ENCODE measurements at places on chromosomes 1 and 21.

GRCh38 chr1:31795801-31796621, 19.8 kb downstream of the SPOCD1 start:
- DNase-seq: no peak

DNA sequence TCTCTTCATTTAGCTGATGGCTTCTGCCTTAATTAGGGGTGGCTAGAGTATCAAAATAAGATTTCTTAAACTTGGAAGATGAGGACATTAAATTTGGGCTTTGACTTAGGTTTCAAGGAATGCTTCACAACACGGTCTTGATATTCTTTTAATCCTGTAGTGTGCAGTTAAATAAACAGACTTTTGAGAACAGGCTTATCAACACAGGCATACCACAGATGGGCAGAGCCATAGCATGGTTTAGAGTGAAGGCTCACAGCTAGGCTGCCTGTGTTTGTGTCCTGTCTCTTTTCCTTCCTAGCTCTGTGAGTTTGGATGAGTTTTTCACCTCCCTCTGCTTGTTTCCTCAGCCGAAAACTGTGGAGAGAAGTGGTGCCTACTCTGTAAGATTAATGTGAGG, 102.3 kb upstream of the IPO9 start:
- DNase-seq: no peak

DNA sequence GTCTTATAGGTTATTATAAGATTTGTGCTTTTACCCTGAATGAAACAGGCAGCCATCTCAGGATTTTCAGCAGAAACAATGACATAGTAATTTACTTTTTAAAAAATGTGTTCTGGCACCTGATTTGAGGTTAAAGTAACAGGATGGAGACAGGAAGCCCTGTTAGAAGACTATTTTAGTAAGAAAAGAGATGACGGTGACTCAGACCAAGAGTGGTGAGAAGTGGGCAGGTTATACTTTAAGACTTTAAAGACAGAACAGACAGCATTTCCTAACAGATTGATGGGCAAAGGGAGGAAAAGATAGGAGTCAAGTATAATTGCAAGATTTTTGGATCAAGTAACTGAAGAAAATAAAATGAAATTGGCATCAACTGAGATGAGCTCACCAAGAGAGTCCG, 436.8 kb upstream of the NR5A2 start:
- no peak for DNase-seq

DNA sequence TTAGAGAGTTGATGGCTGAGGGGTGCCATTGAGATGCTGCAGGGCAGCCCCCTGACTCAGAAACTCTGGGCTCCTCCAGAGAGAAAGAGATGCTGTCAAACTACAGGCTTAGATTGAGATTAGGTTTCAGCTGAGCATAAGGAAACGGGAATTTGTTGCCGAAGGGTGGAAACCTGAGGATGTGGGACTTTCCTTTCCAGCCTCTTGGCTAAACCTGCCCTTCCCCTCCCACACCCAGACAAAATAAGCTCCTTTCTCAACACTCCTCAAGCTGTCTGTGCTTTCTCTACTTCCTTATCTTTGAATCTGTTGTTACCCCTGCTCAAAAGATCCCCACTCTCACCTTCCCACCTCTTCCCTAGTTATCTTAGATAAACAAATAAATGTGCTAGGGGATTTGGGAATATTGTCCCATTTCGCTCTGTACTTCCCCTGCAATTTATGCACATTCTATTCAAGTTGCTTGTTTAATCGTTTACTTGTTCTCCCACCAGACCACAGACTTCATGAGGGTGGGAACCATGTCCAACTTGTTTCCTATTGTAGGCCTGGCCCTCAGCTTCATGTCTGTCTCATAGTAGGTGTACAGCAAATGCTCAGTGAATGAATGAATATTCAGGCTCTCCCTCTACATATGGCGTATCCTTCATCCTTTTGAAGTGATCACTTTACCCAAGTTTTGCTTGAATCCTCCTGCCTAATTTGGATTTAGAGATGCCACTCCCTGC, 30.6 kb upstream of the MARK1 start:
- DNase-seq: no peak

DNA sequence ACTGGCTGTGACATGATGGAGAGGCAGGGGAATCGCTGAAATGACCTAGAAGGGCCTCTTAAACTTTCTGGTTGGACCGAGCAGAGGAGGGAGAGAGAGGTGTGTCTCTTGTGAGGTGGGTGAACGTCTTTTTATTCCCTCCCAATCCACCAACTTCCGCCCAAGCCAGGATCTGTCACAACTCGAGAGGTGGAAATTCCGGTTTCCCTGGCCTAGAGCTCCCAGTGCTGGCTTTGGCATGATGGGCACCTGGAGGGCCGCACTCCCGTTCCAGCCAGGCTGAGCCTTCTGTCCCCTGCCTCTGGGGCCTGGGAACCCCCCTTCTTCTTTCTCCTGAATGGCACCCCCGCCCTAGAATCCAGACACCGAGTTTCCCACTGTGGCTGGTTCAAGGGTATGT, at the start of gene SEMA4A:
Gene SEMA4A, plus strand, starts transcription at position 224 of the 400 bp plus-strand sequence. CDS start 994 bp downstream, outside the sequence.
- no peak for DNase-seq

DNA sequence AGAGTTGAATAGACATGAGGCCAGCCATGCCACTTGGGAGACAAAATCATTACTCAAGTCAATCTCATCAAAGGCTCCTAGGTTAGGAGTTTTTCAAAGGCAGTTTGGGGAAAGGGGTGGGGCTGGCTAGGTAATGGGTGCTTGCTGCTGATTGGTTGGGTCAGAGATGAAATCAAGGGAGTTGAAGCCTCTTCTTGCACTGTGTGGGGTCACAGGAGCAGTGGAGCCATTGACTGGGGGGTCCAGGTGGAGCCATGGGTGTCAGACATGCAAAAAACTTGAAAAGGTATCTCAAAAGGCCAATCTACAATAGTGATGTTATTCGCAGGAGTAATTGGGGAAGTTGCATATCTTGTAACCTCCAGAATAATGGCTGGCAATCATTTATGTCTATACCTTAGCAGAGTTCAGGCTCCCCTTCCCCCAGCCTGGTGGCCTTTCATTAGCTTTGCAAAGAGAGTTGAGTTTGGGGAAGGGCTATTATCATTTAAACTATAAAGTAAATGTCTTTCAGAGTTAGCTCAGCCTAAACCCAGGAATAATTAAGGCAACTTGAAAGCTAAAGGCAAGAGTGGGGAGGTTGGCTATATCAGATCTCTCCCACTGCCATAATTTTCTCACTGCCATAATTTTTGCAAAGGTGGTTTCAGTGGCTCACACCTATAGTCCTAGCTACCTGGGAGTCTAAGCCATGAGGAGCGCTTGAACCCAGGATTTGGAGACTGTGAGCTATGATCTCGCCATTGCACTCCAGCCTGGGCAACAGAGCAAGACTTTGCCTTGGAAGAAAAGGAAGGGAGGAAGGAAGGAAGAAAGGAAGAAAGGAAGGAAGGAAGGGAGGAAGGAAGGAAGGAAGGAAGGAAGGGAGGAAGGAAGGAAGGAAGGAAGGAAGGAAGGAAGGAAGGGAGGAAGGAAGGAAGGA, 7.8 kb upstream of the PINK1 start:
- no peak for DNase-seq

- DNase-seq: no peak
Measured at GRCh38 chr1:87844251-87844650, 515.6 kb downstream of the LMO4 start.

DNA sequence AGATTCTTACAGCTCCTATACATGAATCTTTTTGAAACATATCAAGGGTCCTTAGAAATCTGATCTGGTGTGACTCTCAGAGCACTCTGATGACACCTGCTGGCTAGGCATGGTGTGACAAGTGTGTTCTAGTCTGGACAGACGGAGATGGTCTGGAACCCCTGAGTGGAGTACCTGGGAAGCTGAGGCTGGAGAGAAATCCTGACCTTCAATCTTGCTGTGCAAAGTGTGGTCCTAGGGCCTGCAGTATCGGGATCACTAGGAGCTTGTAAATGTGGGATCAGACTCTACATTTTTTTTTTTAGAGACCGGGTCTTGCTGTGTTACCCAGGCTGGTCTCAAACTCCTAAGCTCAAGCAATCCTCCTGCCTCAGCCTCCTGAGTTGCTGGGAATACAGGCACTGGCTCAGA, 78.6 kb upstream of the SOD1 start:
- DNase-seq: peak; percentile 63

DNA sequence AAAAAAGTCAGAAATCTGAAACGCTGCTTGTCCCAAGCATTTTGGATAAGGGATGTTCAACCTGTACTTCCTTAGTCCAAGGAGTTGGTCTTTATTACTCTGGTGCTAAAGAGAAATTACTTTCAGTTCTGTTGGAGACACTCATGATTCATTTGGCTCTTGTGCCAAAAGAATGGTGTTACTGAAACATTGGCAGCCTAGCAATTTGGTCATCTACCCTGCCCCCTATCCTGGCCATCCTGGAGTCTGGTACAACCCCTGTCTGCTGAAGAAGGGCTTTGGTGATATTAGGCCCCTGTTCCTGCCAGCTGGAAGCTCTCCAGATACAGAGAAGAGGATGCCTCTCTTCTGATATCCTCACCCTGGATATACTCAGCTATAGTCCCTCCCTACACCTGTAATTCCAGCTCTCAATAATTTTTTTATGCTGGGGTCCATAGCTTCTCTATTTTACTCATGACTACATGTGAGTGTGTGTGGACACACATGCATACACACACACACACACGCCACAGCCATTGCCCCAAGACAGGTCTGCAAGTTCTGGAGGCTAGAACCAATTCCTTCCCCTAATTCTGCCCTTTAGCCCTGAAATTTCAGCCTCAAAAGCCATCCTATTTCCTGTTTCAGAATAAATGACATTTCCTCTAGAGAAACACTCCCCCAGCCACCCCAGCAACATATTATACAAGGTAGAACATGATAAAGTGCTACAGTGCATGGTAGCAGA, 40.0 kb downstream of the LHX8 start:
- DNase-seq: no peak

GRCh38 chr1:22654692-22655091, 1.7 kb downstream of the C1QB start:
- DNase-seq: no peak

GRCh38 chr1:192609110-192610079, 26.6 kb upstream of the RGS13 start:
- DNase-seq: peak; percentile 61

- no peak for DNase-seq
Measured at GRCh38 chr1:117284399-117285215, 73.9 kb upstream of the VTCN1 start.

DNA sequence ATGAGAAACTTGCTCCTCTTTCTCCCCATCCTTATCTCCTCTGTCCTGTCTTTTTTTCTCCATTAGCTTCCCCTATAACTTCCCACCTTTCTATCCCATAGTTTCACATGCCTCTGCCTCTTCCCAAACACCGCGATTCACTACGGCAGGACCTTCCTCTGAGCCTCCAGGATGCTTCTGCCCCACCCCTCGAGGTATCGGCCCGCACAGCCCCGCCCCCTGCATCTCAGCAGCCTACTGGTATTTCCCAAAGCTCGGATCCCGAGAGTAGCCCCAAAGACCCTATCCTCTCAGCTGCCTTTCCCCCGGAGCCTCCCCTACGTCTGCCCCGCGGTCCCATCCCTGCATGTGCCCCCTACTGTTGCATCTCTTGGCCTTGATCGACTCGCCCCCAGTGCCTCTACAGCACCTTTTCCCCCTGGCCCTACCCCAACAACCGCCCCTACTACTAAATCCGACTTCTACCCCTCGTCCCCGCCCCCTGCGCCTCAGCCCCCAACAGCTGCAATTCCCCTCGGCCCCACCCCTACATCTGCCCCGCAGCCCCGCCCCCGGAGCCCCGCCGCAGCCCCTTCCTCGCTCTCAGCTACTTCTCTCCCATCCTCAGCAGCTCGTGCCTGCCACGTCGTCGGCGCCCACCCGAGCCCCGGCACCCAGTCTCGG, 512 bp downstream of the PIAS3 start:
- DNase-seq: peak; percentile 71

- DNase-seq: no peak
Measured at GRCh38 chr1:11634365-11635192, 19.6 kb downstream of the FBXO2 start.

GRCh38 chr1:116804736-116805135, 50.5 kb downstream of the CD2 start:
- DNase-seq: no peak

GRCh38 chr1:180002437-180002836, 47.8 kb downstream of the CEP350 start:
- no peak for DNase-seq

GRCh38 chr1:147409886-147410285, 131.4 kb upstream of the BCL9 start:
- no peak for DNase-seq

DNA sequence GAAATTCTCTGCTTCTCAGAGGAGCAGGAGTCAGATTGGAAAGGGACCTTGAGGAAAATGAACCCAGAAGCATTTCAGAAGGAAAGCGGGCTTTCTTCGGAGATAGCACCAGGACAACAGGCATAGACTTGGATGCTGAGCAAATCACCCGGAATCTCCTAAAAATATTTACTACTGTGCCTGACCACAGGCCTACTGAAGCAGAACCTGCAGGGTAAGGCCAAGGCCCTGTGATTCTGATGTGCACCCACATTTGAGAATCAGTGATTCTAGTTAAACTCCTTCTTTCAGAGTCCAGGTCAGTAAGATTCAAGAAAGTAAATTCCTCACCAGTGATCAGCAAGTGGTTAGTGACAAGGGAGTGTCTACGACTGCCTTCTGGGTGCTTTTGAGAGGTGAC, 307.3 kb upstream of the DUSP10 start:
- no peak for DNase-seq

- DNase-seq: no peak
Measured at GRCh38 chr21:46046471-46046870, 51.4 kb upstream of the COL6A2 start.

GRCh38 chr1:233327651-233328141, at the start of gene MAP3K21:
MAP3K21 (plus strand) TSS chr1:233327724; CDS start chr1:233328029, 305 bp downstream.
- no peak for DNase-seq

GRCh38 chr1:184433956-184434502, 47.2 kb downstream of the C1orf21 start:
- no peak for DNase-seq

GRCh38 chr1:32094746-32095521, 12.9 kb upstream of the KPNA6 start:
- DNase-seq: no peak

GRCh38 chr1:102572637-102573036, 535.7 kb downstream of the COL11A1 start:
- no peak for DNase-seq

- DNase-seq: no peak
Measured at GRCh38 chr1:181151378-181152326, 63.2 kb downstream of the IER5 start.

GRCh38 chr1:202155478-202156021, 4.9 kb downstream of the PTPN7 start:
- DNase-seq: no peak

DNA sequence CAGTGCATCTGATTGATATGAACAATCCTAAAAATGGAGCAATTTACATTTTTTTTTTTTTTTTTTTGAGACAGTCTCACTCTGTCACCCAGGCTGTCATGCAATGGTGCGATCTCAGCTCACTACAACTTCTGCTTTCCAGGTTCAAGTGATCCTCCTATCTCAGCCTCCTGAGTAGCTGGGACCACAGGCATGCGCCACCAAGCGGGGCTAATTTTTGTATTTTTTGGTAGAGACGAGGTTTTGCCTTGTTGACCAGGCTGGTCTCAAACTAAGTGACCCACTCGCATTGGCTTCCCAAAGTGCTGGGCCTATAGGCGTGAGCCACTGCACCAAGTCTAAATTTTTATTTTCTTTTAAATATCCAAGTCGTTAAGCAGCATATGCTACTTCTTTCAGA, 109.0 kb downstream of the FAF1 start:
- no peak for DNase-seq
